Caco-2 (cell line): ENCODE measurements at places on chromosomes 3 and 15. TPM values are rescaled to one million over a fixed set of nuclear protein-coding genes. Genes with fewer than 3 reads are reported as not detected.

The KLHL40 gene
- total RNA-seq = not detected in 2 replicates

The SIDT1 gene
- 0.84 and 1.0 TPM in 2 replicates for total RNA-seq

The TLR9 gene
- total RNA-seq = not detected in 2 replicates

The GATA2 gene
- total RNA-seq = 12.5 and 13.3 TPM in 2 replicates

The CEP70 gene
- total RNA-seq = 18.5 and 25.0 TPM in 2 replicates

The CRABP1 gene
- total RNA-seq = 113 and 116 TPM in 2 replicates

The CCDC13 gene
- total RNA-seq = 0.82 and 1.4 TPM in 2 replicates

The MYO5A gene
- 8.2 and 9.9 TPM in 2 replicates for total RNA-seq

The LYZL4 gene
- not detected in 2 replicates for total RNA-seq

The UROC1 gene
- total RNA-seq = not detected in 2 replicates

The PPM1L gene
- total RNA-seq = 2.0 and 2.4 TPM in 2 replicates

The WDR73 gene
- 32.5 and 32.7 TPM in 2 replicates for total RNA-seq

The TF gene
- 23.4 and 26.6 TPM in 2 replicates for total RNA-seq

The TMEM207 gene
- 0.65 TPM in 1 of 2 replicates, not detected in the other for total RNA-seq

The ROBO2 gene
- 0.09 and 0.16 TPM in 2 replicates for total RNA-seq

The DYNLT2B gene
- 10.8 and 12.1 TPM in 2 replicates for total RNA-seq

The CHAC1 gene
- 54.0 and 55.8 TPM in 2 replicates for total RNA-seq

The DISP2 gene
- total RNA-seq = 4.6 and 6.3 TPM in 2 replicates

The RASL12 gene
- 6.0 and 6.4 TPM in 2 replicates for total RNA-seq

The CHST2 gene
- total RNA-seq = not detected in 2 replicates

The POTEB3 gene
- not detected in 2 replicates for total RNA-seq

The ANKRD63 gene
- 0.28 and 0.79 TPM in 2 replicates for total RNA-seq

The SERPINI2 gene
- not detected in 2 replicates for total RNA-seq

The PLCH1 gene
- 2.8 and 3.1 TPM in 2 replicates for total RNA-seq

The RBP2 gene
- 26.9 and 28.0 TPM in 2 replicates for total RNA-seq

The PCLAF gene
- 93.7 and 96.9 TPM in 2 replicates for total RNA-seq
